Astrocyte (in vitro differentiated cells and primary cell): ENCODE measurements at places on chromosomes 3 and 15. TPM values are rescaled to one million over a fixed set of nuclear protein-coding genes. Genes with fewer than 3 reads are reported as not detected.

- no peak for DNase-seq
Observed at GRCh38 chr3:143511174-143511879, 336.9 kb downstream of the SLC9A9 start.

GRCh38 chr3:21750080-21750696 lies 822 bp downstream of the ZNF385D start:
- peak; percentile 66 for DNase-seq

DNA sequence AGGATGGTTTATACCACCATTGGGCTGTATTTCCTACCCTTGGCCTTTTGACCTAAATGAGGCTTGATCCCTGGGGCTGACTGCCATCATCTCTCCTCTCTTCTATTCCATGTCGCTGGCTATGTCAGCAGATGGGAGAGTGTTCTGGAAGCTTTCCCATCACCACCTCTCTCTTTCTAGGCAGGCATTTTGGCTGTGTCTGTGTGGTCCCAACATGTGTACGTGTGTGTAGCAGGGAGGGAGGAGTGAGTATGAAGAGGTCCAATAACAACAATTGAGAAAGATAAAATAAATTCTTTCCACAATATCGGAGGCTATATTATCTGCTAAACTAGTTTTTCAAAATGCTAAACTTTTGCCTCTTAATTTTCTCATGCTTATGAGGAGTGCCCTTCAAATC lies 34.1 kb downstream of the CGNL1 start:
- no peak for DNase-seq

- no peak for DNase-seq
Observed at GRCh38 chr3:170002879-170003278, 34.9 kb upstream of the GPR160 start.

DNA sequence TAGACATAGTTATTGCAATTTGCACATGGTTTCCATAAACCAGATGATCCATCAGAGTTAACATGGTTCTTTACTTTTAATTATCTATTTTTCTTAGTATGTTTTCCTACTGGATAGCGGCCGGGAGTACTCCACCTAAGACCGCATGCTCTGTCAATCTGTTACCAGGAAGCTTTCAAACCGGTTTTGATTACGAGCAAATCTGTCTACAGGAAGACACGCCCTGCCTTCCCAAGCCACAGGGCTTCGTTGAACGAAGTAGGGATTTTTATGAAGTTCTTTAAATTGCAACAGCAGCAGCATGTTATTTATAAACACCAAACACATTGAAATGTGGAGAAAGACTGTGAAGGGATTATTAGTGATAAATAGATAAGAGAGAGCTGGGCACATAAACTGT lies 283.3 kb upstream of the ROBO2 start:
- DNase-seq, result no peak

- DNase-seq, result no peak
Observed at GRCh38 chr15:55014391-55015092, 182.2 kb downstream of the RSL24D1 start.

- no peak for DNase-seq
Observed at GRCh38 chr3:149828390-149828789, 15.4 kb downstream of the RNF13 start.

DNA sequence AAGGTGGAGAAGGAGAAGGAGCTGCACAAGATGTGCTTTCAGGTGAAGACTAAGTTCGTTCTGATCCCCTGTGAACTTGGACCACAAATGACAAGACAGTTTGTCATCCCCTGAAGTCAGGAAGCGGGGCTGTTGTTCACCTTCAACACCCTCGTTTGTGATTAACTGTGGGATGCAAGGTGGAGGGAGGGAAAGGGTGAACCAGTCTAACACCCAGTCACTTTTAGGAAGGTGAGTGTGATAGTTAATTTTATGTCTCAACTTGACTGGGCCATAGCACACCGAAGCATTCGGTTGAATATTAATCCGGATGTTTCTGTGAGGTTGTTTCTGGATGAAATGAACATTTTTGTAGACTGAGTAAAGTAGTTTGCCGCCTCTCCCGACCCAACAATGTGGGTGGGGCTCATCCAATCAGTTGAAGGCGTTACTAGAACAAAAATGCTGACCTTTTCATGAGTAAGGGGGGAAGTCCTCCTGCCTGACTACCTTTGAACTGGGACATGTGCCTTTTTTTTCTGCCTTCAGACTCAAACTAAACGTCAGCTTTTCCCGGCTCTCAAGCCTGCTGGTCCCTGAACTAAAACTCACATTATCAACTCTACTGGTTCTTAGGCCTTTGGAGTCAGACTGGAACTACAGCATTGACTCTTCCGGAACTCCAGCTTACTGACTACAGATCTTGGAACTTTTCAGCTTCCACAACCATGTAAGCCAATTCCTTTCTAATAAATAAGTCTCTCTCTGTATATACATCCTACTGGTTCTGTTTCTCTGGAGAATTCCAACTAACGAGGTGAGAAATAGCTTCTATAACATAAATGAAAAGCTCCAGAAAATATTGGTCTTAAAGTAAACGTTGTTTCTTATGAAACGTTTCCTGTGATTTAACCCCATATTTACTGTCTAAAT lies 264.0 kb upstream of the SLITRK3 start:
- DNase-seq, result no peak

GRCh38 chr3:55487381-55488241 lies 505 bp upstream of the WNT5A start:
- DNase-seq, result peak; percentile 75

- peak; percentile 39 for DNase-seq
Observed at GRCh38 chr15:56342653-56343052, 22.6 kb upstream of the TEX9 start.

- peak; percentile 36 for DNase-seq
Observed at GRCh38 chr3:157201648-157202278, 41.8 kb upstream of the CCNL1 start.

- DNase-seq, result no peak
Observed at GRCh38 chr3:106068795-106069194, 200.0 kb upstream of the CBLB start.

DNA sequence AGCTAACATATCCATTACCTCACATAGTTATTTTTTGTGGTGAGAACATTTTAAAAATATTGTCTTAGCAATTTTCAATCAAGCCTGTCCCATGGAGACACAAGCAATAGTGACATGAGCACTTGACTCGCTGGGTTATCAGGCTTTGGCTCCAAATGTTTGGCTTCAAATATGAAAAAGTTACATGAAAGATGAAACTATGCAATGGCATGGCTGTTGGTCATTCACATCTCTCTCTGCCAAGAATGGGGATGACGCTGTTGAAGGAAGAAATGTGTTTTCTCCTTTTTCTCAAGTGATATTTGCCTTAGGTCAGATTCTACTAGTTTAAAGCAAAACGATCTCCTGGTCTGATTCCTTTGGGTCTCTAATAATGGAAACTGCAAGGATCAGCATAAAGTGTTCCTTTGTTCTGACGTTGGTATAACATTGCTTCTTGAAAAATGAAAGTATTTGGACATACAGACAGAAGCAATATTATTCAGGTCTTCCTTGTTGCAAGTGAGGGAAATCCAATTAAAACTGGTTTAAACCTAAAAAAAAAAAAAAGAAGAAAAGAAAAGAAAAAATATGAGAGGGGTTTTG lies 71.2 kb downstream of the SSUH2 start:
- DNase-seq, result no peak

- no peak for DNase-seq
Observed at GRCh38 chr3:177089901-177090300, 107.4 kb downstream of the TBL1XR1 start.

DNA sequence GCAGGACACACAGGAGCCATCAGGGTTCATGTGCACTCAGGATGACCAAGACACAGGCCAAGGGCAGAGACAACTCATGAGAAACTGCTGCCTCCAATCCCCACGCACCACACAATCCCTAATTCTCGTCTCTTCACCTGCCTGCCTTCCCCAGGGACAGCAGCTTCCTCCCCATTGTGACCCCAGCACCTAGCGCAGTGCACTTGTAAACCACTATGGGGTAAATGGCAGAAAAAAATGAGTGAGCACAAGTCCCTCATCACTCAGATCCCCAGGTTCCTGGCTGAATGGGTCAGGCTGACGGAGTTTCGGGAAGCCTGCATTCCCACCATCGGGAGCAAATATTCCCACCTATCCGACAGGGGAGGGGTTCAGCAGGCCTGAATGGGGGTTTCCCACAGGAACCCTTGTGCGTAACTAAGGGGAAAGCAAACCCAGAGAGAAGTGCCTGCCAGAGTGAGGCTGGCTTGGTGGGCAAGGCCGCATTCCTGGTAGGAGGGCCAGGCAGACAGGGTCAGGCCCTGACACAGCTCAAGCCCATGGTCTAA lies 18.8 kb downstream of the PLXNB1 start:
- no peak for DNase-seq

- DNase-seq, result no peak
Observed at GRCh38 chr15:27201425-27201824, 230.4 kb downstream of the GABRG3 start.

DNA sequence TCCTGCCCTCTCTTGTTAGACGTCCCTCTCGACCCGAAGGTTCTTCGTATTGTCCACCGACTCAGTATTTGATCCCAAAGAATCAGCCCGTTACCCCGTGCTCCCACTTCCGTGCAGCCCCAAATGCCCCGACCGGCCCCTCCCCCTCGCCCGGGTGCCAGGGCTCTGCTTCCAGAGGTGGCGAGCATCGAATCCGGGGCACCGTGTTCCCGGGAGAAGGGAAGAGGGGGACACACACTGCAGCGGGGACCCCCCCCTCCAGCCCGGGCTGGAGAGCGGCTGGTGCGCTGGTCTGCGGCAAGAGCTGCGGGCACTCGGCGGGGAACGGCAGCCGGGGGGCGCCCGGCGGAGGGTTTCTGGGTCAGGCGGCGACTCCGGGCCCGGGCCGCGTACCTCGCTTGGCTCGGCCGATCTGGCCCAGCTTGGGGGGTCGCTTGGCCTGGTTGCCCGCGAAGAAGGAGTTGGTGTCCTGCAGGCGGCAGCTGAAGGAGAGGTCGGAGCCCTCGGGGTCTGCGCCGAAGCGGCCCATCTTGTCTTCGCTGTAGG lies 556 bp downstream of the CAMK2N2 start:
- no peak for DNase-seq

GRCh38 chr3:33525232-33525631 lies 85.0 kb upstream of the UBP1 start:
- DNase-seq, result no peak

DNA sequence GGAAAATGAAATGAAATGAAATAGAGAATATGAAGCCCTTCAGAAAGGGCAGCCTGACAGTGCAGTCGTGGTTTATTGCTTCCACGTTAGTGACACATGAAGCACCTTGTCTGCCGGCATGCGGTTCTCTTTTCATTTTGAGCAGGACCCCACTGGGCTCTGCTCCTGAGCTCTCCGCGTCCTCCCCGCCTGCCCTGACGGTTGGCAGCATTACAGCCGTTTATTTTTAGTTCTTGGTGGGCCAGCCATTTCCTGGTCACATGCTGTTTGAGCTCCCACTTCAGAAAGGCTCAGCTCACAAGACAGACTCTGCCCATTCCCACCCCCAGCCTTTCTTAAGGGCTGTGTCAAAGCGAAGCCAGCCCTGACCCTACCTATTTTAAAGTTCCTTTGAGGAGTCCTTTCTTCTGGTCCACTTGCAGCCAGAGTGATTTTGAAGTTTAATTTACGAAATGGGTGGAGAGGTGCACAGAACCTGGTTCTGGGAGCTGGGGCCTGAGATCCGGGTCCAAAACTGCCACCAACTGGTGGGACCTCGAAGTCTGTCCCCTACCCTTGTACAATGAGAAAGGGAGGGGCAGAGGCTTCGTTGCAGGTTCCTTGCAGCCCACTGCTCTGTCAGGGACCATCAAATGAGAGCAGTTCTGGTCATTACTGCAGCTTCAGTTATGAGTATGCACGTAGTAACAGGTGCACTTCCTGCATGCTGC lies 60.1 kb downstream of the MGLL start:
- no peak for DNase-seq

- DNase-seq, result peak; percentile 2
Observed at GRCh38 chr3:45795509-45795881, 841 bp downstream of the SLC6A20 start.

The OR5H15 gene
- total RNA-seq, result not detected in 2 replicates

The CDCP1 gene
- total RNA-seq, result 4.2 and 6.8 TPM in 2 replicates

The LNP1 gene
- total RNA-seq, result 2.5 and 2.6 TPM in 2 replicates

The DZIP3 gene
- 10.9 and 12.9 TPM in 2 replicates for total RNA-seq

The C2CD4A gene
- not detected in 2 replicates for total RNA-seq

The STAC gene
- 7.1 and 9.4 TPM in 2 replicates for total RNA-seq

The SLC12A1 gene
- total RNA-seq, result not detected in 2 replicates

The PPP2R3A gene
- 18.7 and 19.5 TPM in 2 replicates for total RNA-seq
